Sigmoid colon (tissue), 7 donors: ENCODE measurements at places on chromosomes 12 and 14. TPM values are rescaled to one million over a fixed set of nuclear protein-coding genes. Genes with fewer than 3 reads are reported as not detected.

DNA sequence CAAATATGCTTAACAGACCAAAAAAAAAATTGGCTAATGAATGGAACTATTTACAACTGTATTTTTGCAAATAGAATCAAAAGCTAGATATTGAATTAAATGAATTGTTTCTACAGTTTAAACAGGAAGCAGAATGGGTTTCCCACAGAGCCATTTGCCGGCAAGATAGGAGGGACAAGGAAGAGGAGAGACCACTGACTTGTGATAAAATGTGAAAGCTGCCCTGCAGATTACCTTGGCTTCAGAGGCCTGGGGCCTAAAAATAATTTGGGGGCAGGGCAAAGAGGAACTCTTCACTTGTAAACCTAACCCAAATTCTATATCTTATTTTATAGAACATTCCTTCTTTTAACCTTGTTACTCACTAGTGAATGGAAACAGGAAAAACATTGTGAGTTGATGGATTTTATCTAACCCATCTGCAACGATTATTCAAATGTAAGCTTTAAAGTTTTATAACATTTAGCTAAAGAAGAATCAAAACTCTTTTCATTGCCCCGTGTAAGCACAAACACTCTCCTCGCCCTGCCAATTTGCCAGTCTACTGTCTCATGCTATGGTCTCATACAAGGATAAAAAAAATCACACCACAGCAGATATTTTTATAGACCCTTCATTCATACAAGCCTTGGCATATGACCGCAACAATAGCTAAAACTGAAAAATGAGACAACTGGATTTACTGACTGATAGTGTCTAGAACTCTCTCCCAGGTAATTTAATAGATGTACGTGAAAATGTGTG, 49.5 kb upstream of the MDM1 start:
- DNase-seq: no peak

DNA sequence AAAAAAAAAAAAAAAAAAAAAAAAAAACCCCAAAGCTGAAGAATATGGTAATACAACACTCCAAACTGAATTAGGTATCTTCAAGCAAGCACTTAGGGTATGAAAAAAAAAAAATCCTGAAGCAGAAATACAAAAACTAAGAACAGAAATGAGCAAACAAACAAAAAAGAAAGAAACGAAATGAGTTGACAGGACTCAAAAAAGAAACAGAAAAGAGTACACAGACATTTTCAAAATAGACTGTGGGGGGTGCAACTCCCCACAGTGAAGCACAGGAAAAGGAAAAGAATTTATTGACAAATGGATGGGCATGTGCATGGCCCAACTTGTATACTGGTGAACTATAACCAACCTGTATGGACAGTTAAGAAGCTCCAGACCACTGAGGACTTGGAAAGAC, 24.6 kb downstream of the RPS6KA5 start:
- no peak for DNase-seq

GRCh38 chr14:95477411-95478269, 38.8 kb downstream of the SYNE3 start:
- no peak for DNase-seq

DNA sequence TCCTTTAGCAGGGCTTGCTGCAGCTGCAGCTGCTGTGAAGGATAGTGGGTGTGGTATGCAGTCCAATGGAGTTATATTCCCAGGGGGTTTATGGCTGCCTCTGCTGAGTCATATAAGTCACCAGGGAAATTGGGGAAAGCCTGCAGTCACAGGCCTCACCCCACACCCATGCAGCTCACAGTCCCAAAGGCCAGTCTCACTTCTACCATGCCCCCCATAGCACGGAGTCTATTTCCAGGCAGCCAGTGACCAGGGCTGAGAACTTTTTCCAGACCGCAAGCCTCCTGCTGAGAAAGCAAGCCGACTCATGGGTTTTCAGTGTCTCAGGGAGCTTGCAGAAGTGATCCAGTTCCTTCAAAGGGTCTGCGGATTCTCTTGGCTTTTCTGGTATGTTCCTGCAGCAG, 322.4 kb upstream of the CLEC14A start:
- DNase-seq: no peak

- DNase-seq: no peak
These were observed 32.4 kb downstream of the AK7 start for GRCh38 chr14:96424109-96424989.

FSCB gene
- total RNA-seq: not detected

FKBP3 gene
- 68.0 TPM for total RNA-seq

GPR132 gene
- total RNA-seq: 1.9 TPM

HCAR1 gene
- not detected for total RNA-seq

NINJ2 gene
- 4.3 TPM for total RNA-seq
